HT-29 (cell line): ENCODE measurements at places on chromosomes 2 and 18. TPM values are rescaled to one million over a fixed set of nuclear protein-coding genes. Genes with fewer than 3 reads are reported as not detected.

The CABYR gene
- 0.36 and 0.91 TPM in 2 replicates for total RNA-seq

The TTN gene
- total RNA-seq, result under 0.01 TPM in 2 replicates

The SIX2 gene
- not detected in 2 replicates for total RNA-seq

The PRSS56 gene
- not detected in 2 replicates for total RNA-seq

The C18orf32 gene
- 7.1 and 9.8 TPM in 2 replicates for total RNA-seq

The CPO gene
- not detected in 2 replicates for total RNA-seq

The DHRS9 gene
- total RNA-seq, result 0.33 and 0.57 TPM in 2 replicates

The L3MBTL4 gene
- not detected in 2 replicates for total RNA-seq

The SH3RF3 gene
- 0.05 and 0.16 TPM in 2 replicates for total RNA-seq

The TBR1 gene
- not detected in 2 replicates for total RNA-seq

The LHCGR gene
- not detected in 2 replicates for total RNA-seq

The TNFAIP6 gene
- not detected in 2 replicates for total RNA-seq

The IL36G gene
- not detected in 2 replicates for total RNA-seq

The GALNT14 gene
- 58.8 and 68.4 TPM in 2 replicates for total RNA-seq

The DSG4 gene
- 0.03 and 0.38 TPM in 2 replicates for total RNA-seq

The ASB18 gene
- not detected in 2 replicates for total RNA-seq

The TUBB8B gene
- not detected in 2 replicates for total RNA-seq

The ERICH2 gene
- 0.42 TPM in 1 of 2 replicates, not detected in the other for total RNA-seq

The PXDN gene
- 0.13 and 0.16 TPM in 2 replicates for total RNA-seq

The GPAT2 gene
- total RNA-seq, result not detected in 2 replicates

The REG3A gene
- not detected in 2 replicates for total RNA-seq

The RNF125 gene
- total RNA-seq, result 1.7 and 2.1 TPM in 2 replicates

The SLC16A14 gene
- total RNA-seq, result 0.23 TPM in 1 of 2 replicates, not detected in the other

The TNFRSF11A gene
- 7.4 and 8.6 TPM in 2 replicates for total RNA-seq

The FNDC4 gene
- total RNA-seq, result 0.26 TPM in 1 of 2 replicates, not detected in the other

The NPPC gene
- total RNA-seq, result not detected in 2 replicates

The ITPRIPL1 gene
- not detected in 2 replicates for total RNA-seq

The NDC80 gene
- 19.4 and 22.7 TPM in 2 replicates for total RNA-seq

The MC2R gene
- total RNA-seq, result not detected in 2 replicates

The CFAP65 gene
- not detected in 2 replicates for total RNA-seq

The EVX2 gene
- 0.03 TPM in 1 of 2 replicates, not detected in the other for total RNA-seq

The CAPN10 gene
- 88.3 and 90.2 TPM in 2 replicates for total RNA-seq

The BCL2 gene
- total RNA-seq, result 0.05 and 0.36 TPM in 2 replicates

The DOK1 gene
- total RNA-seq, result 17.9 and 18.3 TPM in 2 replicates

The COBLL1 gene
- 11.1 and 12.4 TPM in 2 replicates for total RNA-seq

The MAP3K19 gene
- total RNA-seq, result not detected in 2 replicates

The LONRF2 gene
- 0.29 and 0.79 TPM in 2 replicates for total RNA-seq
